GM20000 (cell line): ENCODE measurements at places on chromosomes 6 and 20.

DNA sequence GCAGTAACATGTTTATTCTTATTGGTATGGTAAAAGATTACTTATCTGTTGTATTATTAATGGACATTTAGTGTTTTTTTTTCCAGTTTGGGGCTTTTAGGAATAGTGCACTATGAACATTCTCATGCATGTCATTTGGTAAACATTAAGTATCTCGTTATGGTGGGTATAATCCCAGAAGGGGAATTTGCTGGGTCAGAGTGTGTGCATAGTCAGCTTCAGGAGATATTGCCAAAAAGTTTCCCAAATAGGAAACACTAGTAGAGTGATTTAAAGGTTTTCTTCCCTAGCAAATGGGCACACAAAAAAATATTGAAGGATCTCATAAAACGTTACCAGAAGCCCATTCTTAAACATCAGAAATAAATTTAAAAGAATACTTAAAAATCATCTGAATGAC is 25.2 kb upstream of the NHSL1 start:
- no peak for DNase-seq

DNA sequence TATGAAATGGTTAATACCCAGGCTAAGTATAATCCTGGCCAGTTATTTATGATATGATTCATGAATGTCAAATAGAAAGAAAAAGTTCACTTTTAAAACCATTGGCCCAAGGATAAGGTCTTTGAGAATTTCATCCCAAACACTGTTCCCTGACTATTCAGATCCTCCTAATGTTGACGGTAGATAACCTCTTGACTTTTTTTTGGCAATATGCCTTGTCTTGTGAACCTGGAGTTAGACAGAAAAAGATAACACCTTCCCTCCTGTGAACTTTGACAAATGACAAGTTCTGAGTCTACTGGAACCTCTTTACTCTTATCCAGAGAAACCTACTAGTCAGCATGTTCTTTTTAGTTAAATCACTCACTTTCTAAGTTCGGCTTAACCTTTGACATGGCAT is 166.8 kb upstream of the PREP start:
- DNase-seq, result no peak

GRCh38 chr6:43699564-43700186 is 12.1 kb upstream of the MRPS18A start:
- DNase-seq, result no peak

DNA sequence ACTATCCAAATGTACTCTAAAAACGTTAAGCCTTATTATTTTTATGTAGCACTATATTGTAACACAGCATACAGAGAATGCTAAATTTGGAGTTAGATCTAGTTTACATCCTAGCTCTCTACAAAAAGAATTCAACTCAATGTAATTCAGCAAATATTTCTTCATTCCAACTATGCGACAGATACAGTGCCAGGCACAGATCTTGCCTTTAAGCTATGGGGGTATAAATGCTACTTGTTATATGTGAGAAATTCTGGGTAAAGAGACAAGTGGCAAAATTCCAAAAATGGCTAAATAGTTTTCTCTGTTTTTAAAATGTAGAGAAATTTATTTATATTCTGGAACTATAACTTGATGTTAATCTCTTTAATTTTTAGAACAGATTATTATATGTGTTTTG is 63.2 kb downstream of the SEL1L2 start:
- no peak for DNase-seq

GRCh38 chr20:47502271-47503239 is 868 bp downstream of the NCOA3 start:
- no peak for DNase-seq

DNA sequence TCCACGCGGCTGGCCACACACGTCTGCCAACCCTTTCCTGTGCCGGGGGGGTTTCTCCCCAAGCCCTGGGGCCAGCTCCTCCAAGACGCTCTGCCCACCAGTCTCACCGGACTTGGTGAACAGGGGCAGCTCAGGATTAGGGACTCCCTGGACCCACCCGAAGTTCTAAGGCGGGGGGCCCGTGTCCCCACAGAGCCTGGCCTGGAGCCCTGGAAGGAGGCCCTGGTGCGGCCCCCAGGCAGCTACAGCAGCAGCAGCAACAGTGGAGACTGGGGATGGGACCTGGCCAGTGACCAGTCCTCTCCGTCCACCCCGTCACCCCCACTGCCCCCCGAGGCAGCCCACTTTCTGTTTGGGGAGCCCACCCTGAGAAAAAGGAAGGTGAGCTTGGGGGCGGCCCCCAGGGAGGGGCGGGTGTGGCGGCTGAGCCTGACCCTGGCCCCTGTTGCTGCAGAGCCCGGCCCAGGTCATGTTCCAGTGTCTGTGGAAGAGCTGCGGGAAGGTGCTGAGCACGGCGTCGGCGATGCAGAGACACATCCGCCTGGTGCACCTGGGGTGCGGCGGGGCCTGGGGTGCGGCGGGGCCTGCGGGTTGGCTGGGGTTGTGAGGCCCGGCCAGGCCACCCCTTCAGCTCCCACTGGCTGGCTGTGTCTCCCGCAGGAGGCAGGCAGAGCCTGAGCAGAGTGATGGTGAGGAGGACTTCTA is 2.3 kb downstream of the SLC2A4RG start:
- DNase-seq, result peak; percentile 38

DNA sequence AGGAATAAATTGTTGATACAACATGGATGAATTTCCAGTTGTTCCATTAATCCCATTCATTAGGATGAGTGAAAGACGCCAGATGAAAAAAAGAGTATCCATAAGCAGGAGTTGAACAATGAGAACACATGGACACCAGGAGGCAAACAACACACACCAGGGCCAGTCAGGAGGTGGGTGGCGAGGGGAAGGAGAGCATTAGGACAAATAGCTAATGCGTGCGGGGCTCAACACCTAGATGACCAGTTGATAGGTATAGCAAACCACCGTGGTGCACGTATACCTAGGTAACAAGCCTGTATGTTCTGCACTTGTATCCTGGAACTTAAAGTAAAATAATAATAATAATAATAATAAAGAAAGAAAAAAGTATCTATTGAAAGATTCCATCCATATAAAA is 11.1 kb downstream of the PCED1A start:
- DNase-seq, result no peak

- DNase-seq, result no peak
These were observed 32.6 kb upstream of the MDFI start for GRCh38 chr6:41605649-41606048.

GRCh38 chr20:37991157-37991866 is 41.9 kb downstream of the TTI1 start:
- no peak for DNase-seq

- DNase-seq, result no peak
These were observed 109.6 kb upstream of the FERMT1 start for GRCh38 chr20:6232436-6232835.

GRCh38 chr6:131663578-131664165 is 26.6 kb downstream of the ENPP3 start:
- DNase-seq, result no peak
